ENCODE measurements at places on chromosomes 5 and 9.

GRCh38 chr5:79602889-79603288, 9.4 kb upstream of the TENT2 start:
- DNase-seq, result no peak

DNA sequence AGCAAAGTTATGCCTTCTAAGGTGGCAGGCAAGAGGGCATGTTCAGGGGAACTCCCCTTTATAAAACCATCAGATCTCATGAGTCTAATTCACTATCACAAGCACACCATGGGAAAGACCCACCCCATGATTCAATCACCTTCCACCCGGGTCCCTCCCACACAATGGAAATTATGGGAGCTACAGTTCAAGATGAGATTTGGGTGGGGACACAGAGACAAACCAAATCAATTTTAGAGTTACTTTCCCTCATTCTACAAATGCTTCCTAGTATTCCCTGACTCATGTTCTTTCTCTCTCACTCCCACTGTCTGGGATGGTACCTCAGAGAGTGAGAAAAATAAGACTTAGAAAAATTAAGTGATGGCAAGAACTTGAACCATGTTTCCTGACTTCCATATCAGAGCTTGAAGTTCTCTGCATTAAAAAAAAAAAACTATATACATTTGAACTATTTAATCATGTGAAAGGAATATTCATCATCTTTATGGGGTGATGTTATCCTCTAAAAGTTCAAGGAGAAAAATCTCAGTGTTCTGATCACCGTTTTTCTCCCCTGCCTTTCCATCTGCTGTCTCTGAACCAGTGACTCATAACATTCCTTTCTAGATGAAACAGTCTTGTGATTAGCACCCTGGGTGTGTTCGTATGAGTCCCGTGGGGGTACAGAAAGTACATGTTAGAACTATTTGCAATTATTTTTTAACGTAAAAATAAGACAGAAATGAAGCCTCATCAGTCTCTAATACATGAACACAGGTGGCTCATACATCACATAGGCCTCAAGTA, 282.9 kb downstream of the SLF1 start:
- DNase-seq, result no peak

- DNase-seq, result no peak
Measured at GRCh38 chr5:74966141-74967026, 86.0 kb downstream of the GCNT4 start.

DNA sequence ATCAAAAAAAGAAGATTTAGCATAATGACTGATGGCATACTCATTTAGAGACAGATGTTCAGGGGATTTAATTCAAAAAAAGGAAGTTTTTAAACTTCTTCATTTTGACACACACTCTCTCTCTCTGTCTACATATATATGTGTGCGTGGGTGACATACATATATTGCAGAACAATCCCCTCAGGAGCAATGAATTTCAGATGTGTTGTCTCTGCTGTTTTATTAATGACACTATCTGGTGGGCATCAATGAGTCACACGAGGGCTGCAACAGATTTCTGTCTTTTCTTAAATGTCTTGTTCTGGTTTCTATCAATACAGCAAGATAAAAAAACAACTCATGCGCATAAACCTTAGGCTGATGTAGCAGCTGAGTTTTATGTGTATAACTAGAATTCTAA, 123.5 kb upstream of the SLCO6A1 start:
- no peak for DNase-seq

- DNase-seq, result no peak
Measured at GRCh38 chr5:105288946-105289345, 1726.4 kb upstream of the NUDT12 start.

DNA sequence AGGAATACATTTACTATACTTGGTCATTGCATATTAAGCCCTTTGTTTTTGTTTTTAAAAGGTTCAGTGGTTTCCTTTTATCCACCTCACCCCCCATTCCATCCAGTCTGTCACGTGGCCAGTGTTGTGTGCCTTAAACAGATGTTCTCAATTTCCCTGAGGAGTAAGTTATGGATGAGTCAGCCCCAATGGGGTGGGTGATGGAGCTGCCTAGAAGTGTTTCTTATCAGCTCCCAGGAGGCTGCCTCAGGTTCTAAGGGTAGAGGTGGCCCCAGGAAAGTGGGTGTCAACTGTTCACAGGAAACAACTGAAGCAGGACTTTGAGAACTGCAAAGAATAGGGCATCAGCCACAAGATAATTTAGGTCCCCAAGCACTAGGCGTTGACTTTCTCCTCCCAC, 41.1 kb downstream of the ACTBL2 start:
- peak; percentile 82 for DNase-seq

All from NCI-H2171 treated with DMSO at 0.1 percent for 48 hours (cell line).